ENCODE measurements at places on chromosomes 2 and 18. TPM values are rescaled to one million over a fixed set of nuclear protein-coding genes. Genes with fewer than 3 reads are reported as not detected.

DNA sequence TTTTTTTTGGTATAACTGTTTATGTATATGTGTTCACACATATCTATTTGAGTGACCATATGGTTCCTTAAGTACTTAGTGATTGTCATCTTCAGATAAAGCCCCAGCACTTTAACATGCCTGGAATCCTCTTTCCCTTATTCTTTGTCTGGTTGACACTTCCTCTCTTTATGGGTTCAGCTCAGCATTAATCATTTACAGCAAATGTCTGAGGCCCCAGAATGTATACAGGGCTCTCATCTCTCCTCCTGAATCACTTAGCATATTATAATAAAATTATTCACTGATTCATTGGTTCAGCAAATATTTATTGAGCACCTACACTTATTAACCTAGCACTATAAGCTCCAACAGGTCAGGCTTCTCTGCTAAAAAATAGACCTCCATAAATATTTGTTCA, 43.5 kb upstream of the CD28 start:
- DNase-seq: no peak

Gene SERPINB2
- 25.5 TPM for total RNA-seq

DNA sequence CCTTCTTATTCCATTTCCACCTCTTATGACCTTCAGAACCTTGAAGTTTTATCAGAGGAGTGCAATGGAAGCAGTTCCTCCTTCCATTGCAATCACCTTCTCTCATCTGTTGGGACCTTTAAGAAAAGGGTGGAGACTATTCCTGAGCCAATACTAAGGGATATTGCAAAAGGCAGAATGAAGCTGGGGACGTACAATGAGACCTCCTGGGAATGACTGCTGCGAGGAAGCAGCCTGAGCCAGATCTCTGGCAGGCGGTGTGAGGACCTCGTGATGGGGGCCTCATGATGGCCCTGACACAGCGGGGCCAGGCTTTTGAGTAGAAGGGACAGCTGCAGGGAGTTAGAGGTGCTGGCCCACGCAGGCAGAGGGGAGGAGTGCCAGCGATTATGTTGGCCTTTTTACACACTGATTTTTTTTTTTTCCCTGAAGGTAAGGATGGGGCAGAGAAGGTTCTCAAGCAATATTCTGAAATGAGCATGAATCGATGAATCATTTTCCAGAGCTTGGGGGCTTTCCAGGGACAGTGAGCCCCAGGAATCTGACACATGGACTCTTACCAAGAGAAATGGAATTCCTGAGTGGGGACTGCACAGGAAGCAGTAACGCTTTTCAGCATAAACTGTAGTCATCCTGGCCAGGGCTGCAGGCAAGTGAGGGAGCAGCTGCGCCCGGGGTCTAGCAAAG, 40.0 kb upstream of the LAPTM4A start:
- peak; percentile 93 for DNase-seq

Gene PROC
- not detected for total RNA-seq

Gene EMILIN1
- 100 TPM for total RNA-seq

Gene SERPINB11
- total RNA-seq: 8.6 TPM

DNA sequence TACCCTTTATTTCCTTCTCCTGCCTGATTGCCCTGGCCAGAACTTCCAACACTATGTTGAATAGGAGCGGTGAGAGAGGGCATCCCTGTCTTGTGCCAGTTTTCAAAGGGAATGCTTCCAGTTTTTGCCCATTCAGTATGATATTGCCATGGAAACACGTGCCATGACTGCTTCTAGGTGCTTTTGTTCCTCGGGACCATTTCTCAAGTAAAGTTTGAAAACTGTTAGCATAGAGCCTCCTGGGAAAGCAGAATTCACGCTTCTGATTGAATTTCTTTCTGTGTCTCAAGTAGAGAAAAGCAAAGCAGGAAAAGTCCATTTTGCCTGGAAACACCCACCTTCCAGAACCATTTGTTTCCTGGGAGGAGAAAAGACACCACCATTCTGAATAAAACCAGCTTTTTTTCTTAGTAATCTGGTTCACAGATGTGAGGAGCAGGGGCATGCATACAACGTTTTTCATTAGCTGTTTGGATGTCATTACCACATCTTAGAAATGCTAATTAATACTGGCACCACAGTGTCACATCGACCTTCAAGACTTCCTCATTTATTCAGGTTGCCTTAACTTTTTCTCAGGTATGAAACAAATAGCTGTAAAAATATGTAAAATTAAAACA, 39.0 kb upstream of the ZBTB14 start:
- DNase-seq: no peak

DNA sequence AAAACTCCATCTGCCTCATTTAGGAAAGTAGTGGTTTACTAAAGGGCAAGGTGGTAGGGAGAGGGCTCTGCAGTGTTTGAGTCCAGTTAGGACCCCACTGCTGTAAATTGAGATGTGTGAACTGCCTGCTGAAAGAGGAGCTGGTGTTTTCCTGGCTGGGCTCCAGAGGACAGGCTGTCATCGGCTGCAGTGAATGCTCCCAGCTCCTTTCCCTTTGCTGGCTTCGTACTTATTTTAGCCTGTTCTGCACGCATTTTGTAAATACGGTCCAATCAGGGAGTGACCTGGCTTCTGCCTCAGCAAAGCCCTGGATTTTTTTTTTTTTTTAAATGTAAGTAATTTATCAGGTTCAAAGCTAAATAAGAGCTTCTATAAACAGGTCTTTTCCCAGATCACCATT, 37.5 kb downstream of the SLC4A3 start:
- peak; percentile 22 for DNase-seq

DNA sequence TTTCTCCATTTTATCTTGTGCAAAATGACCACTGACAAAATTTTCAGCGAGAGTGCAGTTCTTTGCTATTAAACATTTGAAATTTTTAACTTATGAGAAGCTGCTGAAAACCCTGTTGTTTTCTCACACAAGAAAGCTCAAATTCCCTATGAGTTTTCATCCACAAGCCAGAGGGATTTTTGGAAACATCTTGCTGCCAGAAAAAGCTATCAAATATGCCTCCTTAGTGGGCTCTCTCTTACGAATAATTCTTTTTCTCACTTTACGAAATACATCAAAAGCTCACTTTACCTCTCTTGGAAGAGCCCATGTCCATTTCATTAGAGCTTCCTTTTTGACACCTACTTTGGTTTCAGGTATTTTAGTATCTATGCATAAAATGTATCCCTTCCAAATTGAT, 202.9 kb downstream of the KCNH7 start:
- no peak for DNase-seq

Gene CTAGE1
- total RNA-seq: not detected

Gene TMEM163
- not detected for total RNA-seq

- no peak for DNase-seq
Measured at GRCh38 chr18:32552421-32553030, 81.8 kb upstream of the GAREM1 start.

DNA sequence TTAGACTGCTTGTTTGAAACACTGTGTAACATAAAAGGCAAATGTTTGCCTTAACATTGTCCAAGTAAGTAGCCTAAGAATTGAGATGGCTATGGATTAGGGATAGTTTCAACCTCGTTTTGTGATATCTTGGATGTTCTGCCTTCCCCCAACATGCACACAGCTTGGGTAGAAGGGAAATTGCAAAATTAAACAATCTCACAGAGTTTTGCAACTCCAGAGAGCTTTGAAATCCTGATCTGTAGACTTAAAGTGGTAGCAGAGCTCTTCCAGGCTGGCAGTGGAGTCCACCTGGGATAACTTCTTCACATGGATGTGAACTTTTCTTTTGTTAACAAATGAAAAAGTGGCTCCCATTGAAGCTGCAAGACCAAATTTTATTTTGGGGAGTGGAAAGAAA, 59.6 kb downstream of the CHRNA1 start:
- no peak for DNase-seq

GRCh38 chr2:9740382-9741073, 102.7 kb upstream of the TAF1B start:
- no peak for DNase-seq

DNA sequence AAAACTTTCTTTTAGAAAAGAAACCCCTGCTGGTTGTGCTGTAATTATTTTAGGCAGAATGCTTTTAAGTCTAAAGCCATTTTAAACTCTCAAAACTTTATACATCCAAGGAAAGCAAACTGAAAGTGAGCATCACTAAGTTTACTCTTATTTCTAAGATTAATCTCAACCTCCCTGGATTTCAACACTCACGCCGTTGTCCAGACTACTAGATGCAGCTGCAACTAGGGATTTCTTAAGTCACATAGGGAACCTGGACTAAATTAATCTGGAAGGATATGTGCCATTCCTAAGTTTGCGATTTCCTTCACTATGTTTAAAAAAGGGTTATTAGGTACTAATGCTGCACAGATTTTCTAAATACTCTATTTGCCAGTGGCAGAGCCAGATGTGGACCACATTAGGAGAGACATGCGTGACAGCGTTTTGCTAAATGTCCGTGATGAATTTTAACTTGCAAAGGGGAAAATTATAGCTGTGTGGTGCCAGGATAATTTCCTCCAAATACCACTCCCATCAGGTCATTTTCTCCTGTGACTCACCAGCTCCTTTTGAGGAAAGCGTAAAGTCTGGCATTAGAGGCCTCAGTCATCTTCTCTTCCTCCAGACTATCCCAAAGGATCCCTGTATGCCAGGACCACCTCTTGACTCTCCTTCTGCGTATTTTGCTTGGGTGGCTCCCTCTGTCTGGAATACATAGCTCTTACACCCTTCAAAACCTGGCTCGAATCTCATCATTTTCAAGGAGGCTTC, 143.7 kb downstream of the ATL2 start:
- no peak for DNase-seq

Gene ACYP2
- total RNA-seq: 10.8 TPM

- DNase-seq: no peak
Measured at GRCh38 chr2:102399499-102400141, 23.3 kb upstream of the IL18RAP start.

DNA sequence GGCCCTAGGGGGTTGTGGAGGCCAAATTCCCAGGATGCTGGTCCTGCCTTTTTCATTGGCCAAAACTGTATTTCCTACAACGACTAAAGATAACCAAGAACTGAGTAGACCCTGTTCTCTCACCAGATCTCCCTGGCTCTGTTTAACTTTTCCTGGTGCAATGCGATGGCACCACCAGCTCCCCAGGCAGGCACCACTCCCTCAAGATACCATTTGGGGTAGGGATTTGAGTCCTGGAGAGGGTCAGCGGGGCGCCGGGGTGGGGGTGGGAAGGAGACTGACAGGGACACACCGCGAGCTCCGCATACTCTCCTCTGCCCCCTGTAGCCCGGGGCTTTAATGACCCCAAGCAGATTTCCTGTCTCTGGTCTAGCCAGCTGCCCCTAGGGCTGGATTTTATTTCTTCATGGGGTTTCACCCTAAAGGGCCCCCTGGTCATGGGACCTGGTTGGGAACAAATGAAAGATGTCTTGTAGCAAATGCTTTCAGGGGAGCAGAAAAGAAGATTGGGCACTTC, 7.3 kb downstream of the SIX2 start:
- DNase-seq: no peak

GRCh38 chr18:23380001-23380550, 73.0 kb upstream of the RIOK3 start:
- no peak for DNase-seq

- no peak for DNase-seq
Measured at GRCh38 chr2:54627973-54628372, 95.5 kb upstream of the EML6 start.

DNA sequence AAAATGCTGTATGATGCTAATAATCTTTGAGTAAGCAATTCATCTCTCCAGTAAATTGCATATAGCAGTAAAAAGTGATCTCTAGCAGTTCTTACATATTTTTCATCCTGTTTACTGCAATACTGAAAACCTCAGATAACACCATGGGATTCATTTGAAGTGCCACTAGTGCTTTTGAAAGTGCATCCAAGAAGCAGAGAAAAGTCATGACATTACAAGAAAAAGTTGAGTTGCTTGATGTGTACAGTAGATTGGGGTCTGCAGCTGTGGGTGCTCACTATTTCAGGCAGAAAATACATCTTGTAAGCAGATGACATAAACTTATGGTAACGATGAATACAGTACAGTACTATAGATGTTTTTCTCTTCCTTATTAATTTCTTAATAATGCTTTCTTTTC, 1984.9 kb upstream of the LRRTM1 start:
- no peak for DNase-seq

DNA sequence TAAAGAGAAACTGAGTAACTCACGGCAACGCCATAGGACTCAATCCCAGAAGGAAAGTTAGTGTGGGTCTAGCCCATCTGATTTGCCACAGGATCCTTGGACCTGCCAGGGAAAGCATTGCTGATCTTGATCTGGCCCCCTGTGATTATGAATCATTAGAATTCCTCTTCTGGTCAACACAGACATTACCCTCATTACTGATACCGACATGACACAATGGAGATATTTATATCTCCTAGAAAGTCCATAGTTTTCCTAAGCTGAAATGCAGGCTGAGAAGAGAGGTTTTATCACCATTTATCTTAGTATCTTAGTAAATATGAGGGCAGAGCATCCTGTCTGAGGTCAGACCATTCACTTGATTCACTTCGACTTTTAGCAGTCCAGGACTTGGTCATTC, 75.5 kb upstream of the CCDC68 start:
- no peak for DNase-seq

- DNase-seq: no peak
Measured at GRCh38 chr2:102473020-102473419, at the start of gene SLC9A4. SLC9A4 (plus strand) TSS chr2:102473226; CDS start chr2:102473760, 534 bp downstream.

- no peak for DNase-seq
Measured at GRCh38 chr2:121887513-121888188, 132.2 kb downstream of the TSN start.

Gene LOXHD1
- not detected for total RNA-seq

- peak; percentile 82 for DNase-seq
Measured at GRCh38 chr2:240925568-240926515, 19.7 kb downstream of the CROCC2 start.

DNA sequence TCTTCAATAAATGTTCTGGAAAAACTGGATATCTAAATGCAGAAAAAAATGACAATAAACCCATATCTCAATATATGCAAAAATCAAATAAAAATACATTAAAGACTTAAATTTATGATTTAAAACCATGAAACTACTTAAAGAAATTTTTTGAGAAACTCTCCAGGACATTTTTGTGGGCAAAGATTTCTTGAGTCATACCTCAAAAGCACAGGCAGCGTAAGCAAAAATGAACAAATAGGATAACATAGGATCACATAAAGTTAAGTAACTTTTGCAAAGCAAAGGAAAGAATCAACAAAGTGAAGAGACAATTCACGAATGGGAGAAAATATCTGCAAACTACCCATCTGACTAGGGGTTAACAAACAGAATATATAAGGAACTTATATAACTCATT, 1545.5 kb downstream of the SUCLG1 start:
- DNase-seq: no peak

GRCh38 chr2:60589104-60589503, 35.6 kb upstream of the BCL11A start:
- no peak for DNase-seq

Gene LIMS3
- 2.2 TPM for total RNA-seq

Data from vagina (tissue), 2 donors.